Activated T-helper 1 cell treated with anti-CD3 and anti-CD28 coated beads, Interleukin-2, amount 50 U/mL, for 16 hours (primary cell): ENCODE measurements at places on chromosomes 1 and 21.

- no peak for DNase-seq
Measured at GRCh38 chr1:240539769-240540414, 72.1 kb downstream of the GREM2 start.

- no peak for DNase-seq
Measured at GRCh38 chr1:233843525-233844204, 60.8 kb upstream of the SLC35F3 start.

DNA sequence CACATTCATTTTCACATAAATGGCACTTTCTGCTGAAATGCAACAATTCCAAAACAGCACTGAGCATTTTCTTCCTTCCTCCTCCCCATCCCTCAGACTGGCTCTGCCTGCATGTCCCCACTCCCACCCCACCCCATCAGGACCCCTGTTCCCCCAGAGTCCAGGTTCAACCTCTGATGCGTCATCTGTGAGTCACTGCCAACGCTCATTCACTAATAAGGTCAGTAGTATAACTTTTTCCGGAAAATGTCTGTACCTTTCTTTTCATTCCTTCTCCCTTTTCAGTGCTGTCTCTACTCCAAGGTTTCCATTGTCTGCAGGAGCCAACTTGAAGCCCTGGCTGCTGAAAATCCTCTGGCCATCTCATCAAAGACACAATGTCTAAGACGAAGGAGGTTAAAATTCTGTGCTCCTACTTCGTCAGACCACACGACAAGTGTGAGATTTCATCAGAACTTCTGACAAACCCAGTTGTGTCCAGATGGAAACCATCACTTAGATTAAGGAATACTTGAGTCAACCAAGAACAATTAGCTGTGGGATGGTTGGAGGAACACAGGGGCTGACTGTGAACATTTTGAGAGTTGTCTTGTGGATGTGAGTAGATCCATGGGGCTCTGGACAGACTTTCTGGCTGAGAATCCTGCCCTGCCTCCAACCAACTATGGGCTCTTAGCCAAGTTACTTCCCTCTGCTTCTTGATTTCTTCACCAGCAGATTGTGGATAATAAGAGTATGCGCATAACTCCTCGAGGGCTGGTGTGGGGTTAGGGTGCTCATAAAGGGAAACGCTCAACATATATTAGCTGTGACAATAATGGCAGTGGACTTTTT, 35.6 kb upstream of the UTS2 start:
- no peak for DNase-seq

GRCh38 chr1:28421744-28422143, 52.2 kb downstream of the PHACTR4 start:
- no peak for DNase-seq

- DNase-seq: no peak
Measured at GRCh38 chr1:5503556-5504363, 488.5 kb downstream of the NPHP4 start.

DNA sequence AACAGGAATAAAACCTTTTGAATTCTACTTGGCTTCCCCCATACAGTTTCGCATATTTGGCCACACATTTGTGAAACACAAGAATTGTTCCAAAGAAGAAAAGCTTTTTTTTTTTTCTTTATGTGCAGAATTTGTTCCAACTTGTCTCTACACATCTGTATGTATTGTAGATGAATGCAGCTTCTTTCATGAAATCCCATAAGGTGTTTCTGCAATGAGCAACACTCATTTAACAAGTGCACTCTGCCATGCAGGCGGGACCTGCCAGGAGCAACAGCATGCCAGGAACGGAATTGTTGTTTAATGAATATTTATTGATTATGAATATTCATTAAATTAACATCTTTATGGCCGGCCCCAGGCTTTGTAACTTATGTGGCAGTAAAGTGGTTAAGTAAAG, 1075.0 kb downstream of the TTLL7 start:
- DNase-seq: no peak

DNA sequence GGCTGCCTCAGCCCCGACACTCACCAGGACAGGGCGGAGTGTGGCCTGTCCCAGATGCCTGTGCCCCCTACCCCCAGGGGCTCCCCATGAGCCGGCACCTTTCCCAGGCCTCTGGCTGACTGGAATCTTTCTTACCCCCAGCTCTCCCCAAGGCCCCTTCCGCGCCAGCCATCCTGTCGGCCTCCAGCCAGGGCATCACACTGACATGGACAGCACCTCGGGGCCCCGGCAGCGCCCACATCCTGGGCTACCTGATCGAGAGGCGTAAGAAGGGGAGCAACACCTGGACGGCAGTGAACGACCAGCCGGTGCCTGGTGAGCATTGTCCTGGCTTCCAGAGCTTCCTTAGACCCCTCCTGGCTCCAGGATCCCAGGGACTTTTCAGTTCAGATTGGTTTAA, 26.5 kb downstream of the IGFN1 start:
- no peak for DNase-seq
